Left colon (tissue), 2 donors: ENCODE measurements at places on chromosomes 12 and 14. TPM values are rescaled to one million over a fixed set of nuclear protein-coding genes. Genes with fewer than 3 reads are reported as not detected.
A peak's percentile ranks its signal among the peaks of the same experiment; 100 is the strongest.

CACNA2D4 gene
- total RNA-seq = 5.1 TPM

TAS2R10 gene
- total RNA-seq = not detected

FOXG1 gene
- total RNA-seq = not detected

GRCh38 chr12:124568431-124569374 lies 1.3 kb upstream of the NCOR2 start:
- peak; percentile 76 for DNase-seq

GRCh38 chr12:57765003-57765697 lies 1.7 kb downstream of the CYP27B1 start:
- DNase-seq = peak; percentile 72

- DNase-seq = no peak
These were observed 121.6 kb downstream of the GLT1D1 start for GRCh38 chr12:128974881-128975280.

GRCh38 chr12:75635606-75636444 lies 124.4 kb upstream of the KRR1 start:
- no peak for DNase-seq

DNA sequence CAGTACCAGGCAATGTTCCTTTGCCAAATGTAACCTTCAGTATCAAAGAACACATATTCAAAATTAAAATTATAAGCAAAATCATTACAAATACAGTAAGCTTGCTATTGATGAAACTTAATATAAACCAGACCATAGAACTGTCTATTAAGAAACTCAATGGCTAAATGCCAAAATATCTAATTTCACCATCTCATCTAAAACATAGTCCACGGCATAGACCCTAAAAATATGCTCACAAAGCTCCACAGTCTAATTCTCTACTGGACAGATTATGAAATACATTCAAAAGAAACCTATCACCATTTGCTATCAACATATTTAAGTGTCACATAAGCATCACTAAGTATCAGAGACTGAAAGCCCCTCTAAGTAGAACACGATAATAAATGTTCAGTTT lies 25.2 kb downstream of the DUSP16 start:
- DNase-seq = no peak

AQP2 gene
- total RNA-seq = not detected

GRCh38 chr14:55912344-55912743 lies 205.9 kb upstream of the PELI2 start:
- DNase-seq = no peak

GRCh38 chr14:76698191-76698590 lies 63.1 kb upstream of the VASH1 start:
- DNase-seq = no peak

DNA sequence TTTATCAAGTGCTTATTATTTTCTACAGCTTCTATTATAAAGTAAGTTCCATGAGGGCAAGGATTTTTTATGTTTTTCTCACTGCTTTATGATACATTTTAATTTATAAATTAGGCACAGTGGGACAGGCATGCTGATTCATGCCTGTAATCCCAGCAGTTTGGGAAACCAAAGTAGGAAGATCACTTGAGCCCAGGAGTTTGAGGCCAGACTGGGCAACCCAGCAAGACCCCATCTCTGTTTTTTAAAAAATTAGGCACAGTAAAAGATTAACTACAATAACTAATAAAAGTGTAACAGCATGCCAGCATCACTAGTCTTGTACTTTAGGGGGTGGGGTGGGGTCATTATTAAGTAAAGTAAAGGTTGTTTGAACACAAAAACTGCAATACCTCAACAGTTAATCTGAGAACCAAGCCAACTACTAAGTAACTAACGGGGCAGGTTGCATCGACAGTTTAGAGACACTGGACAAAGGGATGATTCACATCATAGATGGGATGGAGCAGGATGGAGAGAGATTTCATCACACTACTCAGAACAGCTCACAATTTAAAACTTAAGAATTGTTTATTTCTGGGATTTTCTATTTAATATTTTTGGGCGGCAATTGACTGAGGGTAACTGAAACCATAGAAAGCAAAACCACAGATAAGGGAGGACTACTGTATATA lies 119.5 kb downstream of the PLEKHA5 start:
- no peak for DNase-seq

RNFT2 gene
- total RNA-seq = 2.8 TPM

DNA sequence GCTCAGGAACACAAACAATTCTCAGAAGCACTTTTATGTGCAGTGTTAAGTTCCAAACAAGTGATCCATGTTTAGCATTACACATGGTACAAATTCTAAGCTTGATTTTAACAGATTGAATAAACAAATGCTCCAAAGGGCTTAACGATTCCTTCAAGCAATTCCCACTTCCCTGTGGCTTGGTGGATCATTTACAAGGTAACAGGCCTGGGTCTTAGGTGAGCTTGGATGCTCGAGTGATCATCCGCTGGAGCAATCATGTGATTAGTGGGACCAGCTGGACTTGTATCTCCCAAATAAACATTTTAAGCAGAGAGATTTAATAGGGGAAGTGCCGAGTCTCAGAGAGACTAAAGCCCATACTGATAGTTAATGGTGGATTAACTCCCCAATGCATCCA lies 70.7 kb downstream of the CALM1 start:
- no peak for DNase-seq

LRRC43 gene
- 0.24 TPM for total RNA-seq

DNA sequence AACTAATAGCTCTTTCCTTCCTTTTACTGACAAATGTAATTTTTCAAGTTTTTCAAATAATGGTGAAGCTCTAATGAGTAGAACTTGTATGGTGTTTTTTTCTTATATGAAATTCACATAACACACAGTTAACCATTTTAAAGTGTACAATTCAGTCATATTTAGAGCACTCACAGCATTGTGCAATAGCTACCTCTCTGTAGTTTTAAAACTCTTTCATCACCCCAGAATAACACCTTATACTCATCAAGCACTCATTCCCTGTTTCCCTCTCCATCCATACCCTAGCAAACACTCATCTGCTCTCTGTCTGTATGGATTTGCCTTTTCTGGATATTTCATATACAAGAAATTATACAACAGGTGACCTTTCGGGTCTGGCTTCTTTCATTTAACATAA lies 207.9 kb upstream of the SLC38A2 start:
- no peak for DNase-seq

CNTN1 gene
- total RNA-seq = 3.1 TPM
